Activated T-cell treated with anti-CD3 and anti-CD28 coated beads, Interleukin-2, amount 50 U/mL, for 48 hours (primary cell): ENCODE measurements at places on chromosomes 5 and 9.

GRCh38 chr5:52998552-52999313, 9.6 kb downstream of the ITGA2 start:
- DNase-seq: no peak

DNA sequence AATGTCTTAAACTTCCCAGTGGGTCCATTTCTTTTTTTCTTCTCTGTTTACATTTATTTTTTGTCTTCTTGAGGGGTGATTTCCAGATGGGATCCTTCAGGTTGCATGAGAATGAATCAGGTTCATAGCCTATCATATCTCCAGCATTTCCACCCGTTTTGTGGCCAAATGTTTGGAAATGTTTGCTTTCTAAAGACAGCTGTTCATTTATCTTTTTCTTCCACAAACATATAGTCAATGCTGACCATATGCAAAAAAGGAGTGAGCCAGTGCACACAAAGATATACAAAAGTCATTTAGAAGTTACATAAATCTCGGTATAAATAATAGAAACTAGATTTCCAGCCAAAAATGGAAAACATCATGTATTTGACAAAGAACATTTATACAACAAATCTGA, 71.6 kb upstream of the STC2 start:
- DNase-seq: no peak

- peak; percentile 93 for DNase-seq
Measured at GRCh38 chr5:179801304-179802206, 5.1 kb downstream of the MGAT4B start.

- no peak for DNase-seq
Measured at GRCh38 chr9:69580582-69581214, 91.5 kb downstream of the APBA1 start.

DNA sequence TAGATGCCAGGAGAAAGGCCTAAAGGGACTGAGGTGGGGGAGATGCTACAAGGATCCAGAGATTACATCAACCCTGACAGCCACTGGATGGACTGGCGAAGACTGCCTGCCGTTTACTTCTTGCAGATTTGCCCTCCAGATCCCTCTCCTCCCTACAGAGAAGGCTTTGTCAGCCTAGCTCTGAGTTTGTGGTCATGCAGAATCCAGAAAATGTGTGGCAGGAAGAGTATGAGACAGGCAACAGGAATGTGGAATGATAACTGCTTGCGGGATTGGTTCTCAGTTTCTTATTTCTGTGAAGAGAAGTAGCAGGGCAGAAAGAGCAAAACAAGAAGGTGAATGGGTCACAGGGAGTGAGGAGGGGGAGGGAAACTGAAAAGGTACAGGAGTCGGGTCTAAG, 129.6 kb downstream of the TLE1 start:
- DNase-seq: no peak

DNA sequence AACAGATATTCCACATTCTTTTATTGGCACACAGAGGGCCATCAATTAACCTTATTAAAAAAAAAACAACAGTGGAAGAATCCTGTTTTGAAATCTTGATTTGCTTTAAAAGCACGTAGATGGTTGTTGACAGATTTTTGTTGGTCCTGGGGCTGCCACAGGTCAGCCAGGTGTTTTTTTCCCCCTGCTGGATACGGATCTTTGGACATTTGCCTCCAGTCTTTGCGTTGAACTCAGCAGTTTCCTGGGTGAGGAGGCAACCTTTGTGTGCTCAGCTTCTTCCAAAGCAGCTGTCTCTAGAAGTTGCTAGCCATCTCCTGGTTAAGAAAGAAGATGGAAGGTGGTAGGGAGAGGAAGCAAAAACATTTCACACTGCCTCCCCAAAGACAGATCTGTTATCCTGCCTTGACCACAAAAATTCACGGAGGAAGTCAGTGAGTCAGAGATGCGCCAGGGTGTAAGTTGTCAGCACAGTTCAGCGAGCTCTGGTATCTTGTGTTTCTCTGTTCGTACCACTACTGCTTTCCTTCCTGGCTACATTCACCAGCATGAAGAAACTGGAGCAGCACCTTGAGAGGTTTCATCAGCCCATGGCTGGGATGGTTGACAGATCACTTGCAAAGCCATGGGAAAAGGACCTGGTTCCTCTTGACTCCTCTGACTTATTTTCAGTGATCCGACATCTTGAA, 207.3 kb downstream of the ARHGAP26 start:
- DNase-seq: peak; percentile 59

DNA sequence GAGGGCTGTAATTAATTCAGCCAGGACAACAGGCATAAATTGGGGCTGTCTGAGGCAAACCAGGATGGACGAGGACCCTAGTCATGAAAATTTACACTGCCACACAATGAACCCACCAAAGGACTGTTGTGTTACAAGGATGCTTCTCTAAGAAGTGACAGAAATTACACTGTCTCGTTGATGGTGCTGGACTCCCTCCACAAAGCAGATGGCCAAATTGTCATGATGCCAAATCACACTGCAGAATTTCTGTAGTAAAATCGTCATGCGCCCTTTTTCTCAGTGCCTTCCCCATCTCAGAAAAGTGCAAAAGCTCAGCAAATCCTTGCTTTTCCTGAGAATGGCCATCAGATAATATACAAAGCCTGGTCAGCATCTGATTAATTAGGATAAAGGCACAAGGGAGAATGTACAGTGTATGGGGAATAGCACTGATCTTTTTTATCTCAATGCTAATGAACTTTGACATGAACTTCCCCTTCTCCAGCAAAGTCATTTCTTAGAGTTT, 545.8 kb downstream of the CSNK1G3 start:
- no peak for DNase-seq

DNA sequence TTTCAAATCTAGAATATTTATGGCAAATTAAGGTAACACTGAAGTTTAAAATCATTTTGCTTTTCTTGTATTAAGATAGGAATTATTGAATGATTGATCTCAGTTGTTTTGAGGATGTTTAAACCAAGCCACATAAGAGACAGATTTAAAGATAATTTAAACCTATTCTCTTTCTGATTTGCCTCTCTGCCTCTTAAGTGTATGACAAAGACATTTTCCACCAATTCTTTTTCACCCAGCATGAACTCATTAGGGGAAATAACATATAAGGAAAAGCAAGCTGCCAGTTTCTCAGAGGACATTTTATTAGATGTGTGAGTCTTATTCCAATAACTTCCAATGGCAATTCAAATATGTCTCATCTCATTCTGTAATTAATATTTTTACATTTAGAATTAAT, 568.3 kb upstream of the MEF2C start:
- no peak for DNase-seq

- DNase-seq: no peak
Measured at GRCh38 chr9:694403-695154, 146.9 kb upstream of the DMRT1 start.
